ENCODE measurements at places on chromosomes 5 and 9. TPM values are rescaled to one million over a fixed set of nuclear protein-coding genes. Genes with fewer than 3 reads are reported as not detected.

SPINK4 gene
- total RNA-seq, result not detected

- no peak for DNase-seq
Measured at GRCh38 chr5:41517909-41518308, 7.5 kb upstream of the PLCXD3 start.

DNA sequence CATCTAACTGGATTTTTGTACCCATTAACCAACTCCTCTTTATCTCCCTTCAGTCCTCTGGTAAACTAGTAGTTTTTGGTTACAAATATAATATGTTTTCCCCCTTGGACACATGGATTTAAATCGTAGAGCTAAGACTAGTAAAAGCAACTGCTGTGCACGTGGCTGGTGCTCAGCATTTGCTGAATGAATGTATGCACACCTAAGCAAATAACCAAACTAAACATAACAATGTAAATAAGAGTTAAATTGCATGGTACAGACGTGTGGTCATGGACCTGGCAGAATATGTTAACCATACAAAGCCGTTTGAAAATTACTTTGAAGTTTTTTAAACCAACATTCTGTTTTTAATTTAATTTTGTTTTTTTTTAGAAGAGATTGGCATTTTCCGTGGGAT lies 65.2 kb upstream of the FYB1 start:
- no peak for DNase-seq

DNA sequence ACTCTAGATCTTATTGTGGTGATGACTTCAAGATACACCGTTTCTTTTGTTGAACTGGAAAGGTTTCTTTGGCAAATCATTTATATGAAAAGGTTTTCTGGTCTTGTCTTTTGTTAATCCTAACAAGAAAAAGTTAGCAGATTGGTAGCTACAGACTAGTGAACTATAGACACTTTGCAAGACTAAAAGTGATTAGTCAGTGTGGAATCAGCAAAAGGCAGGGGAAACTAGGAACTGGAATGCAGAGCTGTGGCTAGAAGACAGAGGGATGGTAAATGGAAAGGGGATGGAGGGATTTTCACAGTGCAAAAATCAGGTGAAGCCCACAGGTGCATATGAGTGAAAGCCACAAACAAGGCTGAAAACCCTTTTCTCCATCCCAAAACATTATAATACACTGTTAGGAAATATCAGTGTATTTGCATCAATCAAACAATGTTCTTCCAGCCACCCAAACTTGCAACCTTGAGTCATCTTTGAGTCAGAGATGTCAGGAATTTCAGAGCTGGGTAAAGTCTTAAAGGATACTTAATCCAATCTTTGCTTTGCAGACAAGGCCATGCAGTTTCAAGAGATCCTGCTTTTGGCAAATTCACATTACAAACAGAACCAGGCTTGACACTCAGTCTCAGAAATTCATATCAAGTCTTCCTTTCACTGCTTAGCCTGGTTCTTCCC lies 52.7 kb downstream of the PLK2 start:
- DNase-seq, result no peak

GRCh38 chr5:132263548-132264261 lies 6.2 kb downstream of the PDLIM4 start:
- DNase-seq, result peak; percentile 37

- DNase-seq, result no peak
Measured at GRCh38 chr9:98567540-98568233, 141.0 kb downstream of the GABBR2 start.

GRCh38 chr5:96228408-96228807 lies 204.6 kb downstream of the PCSK1 start:
- DNase-seq, result no peak
